ENCODE measurements at places on chromosomes 12 and 14. TPM values are rescaled to one million over a fixed set of nuclear protein-coding genes. Genes with fewer than 3 reads are reported as not detected.
A peak's percentile ranks its signal among the peaks of the same experiment; 100 is the strongest.

DNA sequence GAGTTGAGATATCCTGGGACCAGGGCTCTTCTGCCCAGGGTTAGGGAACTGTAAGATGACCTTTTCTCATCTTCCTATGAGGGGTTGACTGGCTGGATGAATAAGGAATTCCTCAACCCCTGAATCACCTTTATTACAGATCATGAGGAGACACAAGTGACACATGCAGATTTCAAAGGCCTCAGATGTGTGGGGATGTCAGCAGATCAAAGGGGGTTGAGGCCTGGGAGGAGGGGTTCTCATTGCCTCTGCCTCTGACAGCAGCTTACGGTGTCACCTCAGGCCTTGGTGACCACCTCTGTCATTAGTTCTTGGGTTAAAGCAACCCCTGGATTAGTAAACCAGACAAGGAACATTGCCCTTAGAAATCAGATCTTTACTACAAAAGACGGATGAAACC is 2.1 kb upstream of the KRT72 start:
- no peak for DNase-seq
- peaks cover 6% of the 10 kb centered on the region for H3K4me1 ChIP-seq
- H3K4me3 ChIP-seq = no peak overlapping the region
- no peaks in the 10 kb centered on the region for H3K36me3 ChIP-seq
- peaks cover 36% of the 10 kb centered on the region for H3K27me3 ChIP-seq
- H3K27ac ChIP-seq = no peak overlapping the region

The POTEG gene
- total RNA-seq = not detected

The THTPA gene
- 18.9 TPM for total RNA-seq

- peaks cover 10% of the 10 kb centered on the region for H3K4me1 ChIP-seq
- H3K4me3 ChIP-seq = no peak overlapping the region
- no peaks in the 10 kb centered on the region for H3K36me3 ChIP-seq
- no peak overlapping the region for H3K27ac ChIP-seq
- H3K27me3 ChIP-seq = no peaks in the 10 kb centered on the region
Observed at GRCh38 chr12:75656210-75656609, 144.8 kb upstream of the KRR1 start.

DNA sequence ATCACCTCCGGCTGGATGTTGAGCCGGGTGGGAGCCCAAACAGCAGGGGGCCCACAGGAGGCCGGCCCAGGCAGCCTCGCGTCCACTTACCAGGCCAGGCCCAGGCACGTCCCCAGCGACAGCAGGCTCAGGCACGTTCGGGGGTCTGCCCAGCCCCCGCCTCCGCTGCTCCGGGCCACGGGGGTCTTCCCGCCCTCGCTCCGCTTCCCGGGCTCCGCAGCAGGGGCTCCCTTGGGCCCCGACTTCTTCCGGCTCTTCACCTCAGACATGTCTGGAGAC is 216 bp downstream of the IKBIP start:
- H3K4me1 ChIP-seq = peaks cover 10% of the 10 kb centered on the region
- H3K4me3 ChIP-seq = peak overlapping the region; percentile 85
- no peak for DNase-seq

DNA sequence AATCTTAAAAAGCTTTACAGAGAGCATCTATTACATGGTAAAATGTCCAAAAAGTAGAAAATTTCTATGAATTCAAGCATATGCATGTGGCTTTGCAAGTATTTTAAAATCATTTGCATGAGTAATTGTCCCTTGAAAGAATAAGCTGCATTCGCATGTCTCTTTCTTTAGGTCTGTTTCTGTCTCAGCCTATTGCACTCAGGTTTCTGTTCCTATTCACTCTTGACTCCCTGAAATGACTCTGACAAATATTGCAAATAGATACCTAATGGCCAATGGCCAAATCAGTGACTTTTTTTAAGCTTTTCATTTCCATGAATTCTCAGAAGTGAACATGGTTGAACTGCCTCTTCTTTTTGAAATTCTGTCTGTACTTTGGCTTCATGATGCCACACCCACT is 6.4 kb upstream of the TTC8 start:
- peaks cover 39% of the 10 kb centered on the region for H3K27me3 ChIP-seq
- no peak for DNase-seq
- H3K4me3 ChIP-seq = no peak overlapping the region
- no peaks in the 10 kb centered on the region for H3K4me1 ChIP-seq
- no peaks in the 10 kb centered on the region for H3K36me3 ChIP-seq
- H3K27ac ChIP-seq = no peak overlapping the region

GRCh38 chr12:55610598-55610997 is 26.1 kb upstream of the OR10P1 start:
- no peak overlapping the region for H3K27ac ChIP-seq
- no peak overlapping the region for H3K4me3 ChIP-seq
- H3K36me3 ChIP-seq = no peaks in the 10 kb centered on the region
- no peaks in the 10 kb centered on the region for H3K4me1 ChIP-seq

DNA sequence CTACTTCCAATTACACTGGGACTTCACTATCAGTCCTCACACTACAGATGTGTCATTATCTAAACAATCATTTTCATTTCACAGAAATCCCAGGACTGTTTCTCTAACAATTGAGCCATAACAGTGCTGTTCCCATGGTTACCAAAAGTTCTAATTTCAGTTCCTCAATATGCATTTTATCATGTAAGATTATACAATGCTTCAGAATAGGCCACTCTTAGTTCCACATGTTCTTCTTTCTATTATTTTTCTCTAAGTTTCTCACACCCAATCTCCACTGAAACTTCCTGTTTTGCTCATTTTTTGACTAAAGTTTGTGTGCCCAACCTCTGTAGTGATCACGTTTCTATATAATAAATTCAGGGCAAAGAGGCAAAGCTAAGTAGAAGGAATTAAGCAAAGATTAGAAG is 185.8 kb downstream of the DUSP6 start:
- H3K4me3 ChIP-seq = no peak overlapping the region
- DNase-seq = no peak
- no peak overlapping the region for H3K27ac ChIP-seq
- H3K27me3 ChIP-seq = no peaks in the 10 kb centered on the region
- H3K36me3 ChIP-seq = no peaks in the 10 kb centered on the region
- peaks cover 39% of the 10 kb centered on the region for H3K4me1 ChIP-seq

The LRFN5 gene
- 43.0 TPM for total RNA-seq

- no peaks in the 10 kb centered on the region for H3K27me3 ChIP-seq
- no peaks in the 10 kb centered on the region for H3K36me3 ChIP-seq
- H3K4me3 ChIP-seq = no peak overlapping the region
- H3K4me1 ChIP-seq = no peaks in the 10 kb centered on the region
- no peak overlapping the region for H3K27ac ChIP-seq
Observed at GRCh38 chr12:109126784-109127183, 10.4 kb downstream of the ACACB start.

DNA sequence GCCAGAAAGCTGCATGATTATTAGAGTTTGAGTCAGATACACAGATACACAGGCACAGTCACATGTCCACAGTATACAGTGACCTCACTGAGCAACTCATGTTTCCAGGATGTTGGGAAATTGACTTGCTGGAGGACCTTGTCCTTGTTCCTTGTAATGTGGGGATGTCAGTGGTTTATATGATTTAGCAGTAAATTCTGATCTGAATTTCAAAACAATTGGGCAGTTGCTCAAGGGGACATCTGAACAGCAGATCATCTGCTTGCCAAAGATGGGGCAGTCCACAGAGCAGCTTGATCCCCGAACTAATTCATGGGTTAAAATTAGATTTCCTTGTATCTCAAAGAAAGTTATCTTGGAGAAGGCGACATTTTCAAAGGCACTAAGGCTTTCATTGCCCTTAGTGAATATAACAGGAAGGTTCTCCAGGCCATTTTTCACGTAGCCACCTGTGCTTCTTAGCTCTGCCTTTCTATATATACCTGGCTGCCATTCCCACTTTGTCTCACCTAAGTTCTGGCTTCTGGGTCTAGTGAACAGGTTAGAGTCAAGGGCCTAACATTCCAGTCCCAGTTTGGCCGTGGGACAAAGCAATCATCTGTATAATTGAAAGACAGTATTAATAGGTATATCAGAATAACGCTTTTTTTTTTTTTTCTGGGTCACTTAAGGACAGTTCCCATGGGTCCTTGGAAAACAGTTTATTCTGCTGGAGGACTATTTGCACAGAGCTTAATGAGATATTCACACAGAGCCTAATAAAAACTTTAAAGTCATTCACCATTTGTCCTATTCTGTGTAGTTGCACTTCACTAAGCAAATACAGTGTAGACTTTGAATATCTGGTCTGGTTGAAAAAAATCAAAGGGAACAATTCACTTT is 64.9 kb upstream of the STRN3 start:
- no peaks in the 10 kb centered on the region for H3K4me1 ChIP-seq
- H3K4me3 ChIP-seq = no peak overlapping the region
- no peaks in the 10 kb centered on the region for H3K27me3 ChIP-seq
- no peaks in the 10 kb centered on the region for H3K36me3 ChIP-seq
- DNase-seq = no peak

The TMEM121 gene
- 4.7 TPM for total RNA-seq

- H3K36me3 ChIP-seq = no peaks in the 10 kb centered on the region
- DNase-seq = no peak
- peak overlapping the region; percentile 28 for H3K27ac ChIP-seq
- no peak overlapping the region for H3K4me3 ChIP-seq
- H3K27me3 ChIP-seq = no peaks in the 10 kb centered on the region
Observed at GRCh38 chr12:124727264-124727800, 136.3 kb downstream of the SCARB1 start.

GRCh38 chr12:89350630-89351488 is 1.4 kb downstream of the DUSP6 start:
- H3K4me1 ChIP-seq = peaks cover 22% of the 10 kb centered on the region
- H3K27me3 ChIP-seq = no peaks in the 10 kb centered on the region
- H3K27ac ChIP-seq = peak overlapping the region; percentile 97
- H3K4me3 ChIP-seq = peak overlapping the region; percentile 68
- DNase-seq = peak; percentile 59

The SMIM41 gene
- total RNA-seq = 0.24 TPM

GRCh38 chr14:94019329-94019728 is 6.8 kb upstream of the OTUB2 start:
- no peaks in the 10 kb centered on the region for H3K27me3 ChIP-seq
- no peaks in the 10 kb centered on the region for H3K36me3 ChIP-seq
- no peak overlapping the region for H3K27ac ChIP-seq
- no peak overlapping the region for H3K4me3 ChIP-seq
- H3K4me1 ChIP-seq = no peaks in the 10 kb centered on the region
- no peak for DNase-seq

- no peak overlapping the region for H3K4me3 ChIP-seq
- no peak for DNase-seq
- H3K27me3 ChIP-seq = no peaks in the 10 kb centered on the region
- peaks cover 10% of the 10 kb centered on the region for H3K36me3 ChIP-seq
- H3K27ac ChIP-seq = no peak overlapping the region
Observed at GRCh38 chr14:24427537-24428508, 1.6 kb downstream of the CBLN3 start.

- no peaks in the 10 kb centered on the region for H3K4me1 ChIP-seq
- DNase-seq = peak; percentile 13
- no peak overlapping the region for H3K27ac ChIP-seq
Observed at GRCh38 chr14:50106178-50106577, 10.2 kb downstream of the VCPKMT start.

The CEBPE gene
- total RNA-seq = not detected
